ENCODE measurements at places on chromosomes 3 and 15. TPM values are rescaled to one million over a fixed set of nuclear protein-coding genes. Genes with fewer than 3 reads are reported as not detected.

KNL1 gene
- 69.0 TPM for total RNA-seq

CPA3 gene
- total RNA-seq = not detected

TRH gene
- not detected for total RNA-seq

ACAN gene
- not detected for total RNA-seq

GRAMD1C gene
- 0.35 TPM for total RNA-seq

LRRC31 gene
- total RNA-seq = not detected

ATP1B3 gene
- total RNA-seq = 113 TPM

CCDC54 gene
- not detected for total RNA-seq
